ENCODE measurements at places on chromosomes 7 and 10. TPM values are rescaled to one million over a fixed set of nuclear protein-coding genes. Genes with fewer than 3 reads are reported as not detected.

VPS41 gene
- 46.7 TPM for total RNA-seq

PCBD1 gene
- 36.8 TPM for total RNA-seq

MACC1 gene
- 6.9 TPM for total RNA-seq

NFKB2 gene
- 26.8 TPM for total RNA-seq

C10orf71 gene
- total RNA-seq = not detected

PON1 gene
- not detected for total RNA-seq

FBXL13 gene
- total RNA-seq = 0.98 TPM

TUBB8 gene
- total RNA-seq = not detected

PRKG1 gene
- 17.9 TPM for total RNA-seq

POLR2J3 gene
- total RNA-seq = 28.7 TPM

RP9 gene
- 10.3 TPM for total RNA-seq

CRYGN gene
- total RNA-seq = not detected

DEPP1 gene
- 155 TPM for total RNA-seq
